CD4-positive, alpha-beta memory T cell (primary cell): ENCODE measurements at places on chromosomes 7 and 10. TPM values are rescaled to one million over a fixed set of nuclear protein-coding genes. Genes with fewer than 3 reads are reported as not detected.

Gene DLX5
- total RNA-seq = not detected

Gene TMEM243
- total RNA-seq = 105 TPM

Gene OR2A42
- not detected for total RNA-seq

Gene HYAL4
- not detected for total RNA-seq

Gene GRID1
- not detected for total RNA-seq

Gene SLC26A3
- not detected for total RNA-seq

Gene NFE2L3
- 7.9 TPM for total RNA-seq

Gene CPA1
- total RNA-seq = not detected

Gene RADIL
- not detected for total RNA-seq

Gene ASZ1
- total RNA-seq = not detected

Gene SFRP5
- total RNA-seq = not detected

Gene MUC3A
- total RNA-seq = not detected
